ENCODE measurements at places on chromosomes 5 and 9.

GRCh38 chr9:129554649-129555048, 66.3 kb downstream of the C9orf50 start:
- no peak for DNase-seq

DNA sequence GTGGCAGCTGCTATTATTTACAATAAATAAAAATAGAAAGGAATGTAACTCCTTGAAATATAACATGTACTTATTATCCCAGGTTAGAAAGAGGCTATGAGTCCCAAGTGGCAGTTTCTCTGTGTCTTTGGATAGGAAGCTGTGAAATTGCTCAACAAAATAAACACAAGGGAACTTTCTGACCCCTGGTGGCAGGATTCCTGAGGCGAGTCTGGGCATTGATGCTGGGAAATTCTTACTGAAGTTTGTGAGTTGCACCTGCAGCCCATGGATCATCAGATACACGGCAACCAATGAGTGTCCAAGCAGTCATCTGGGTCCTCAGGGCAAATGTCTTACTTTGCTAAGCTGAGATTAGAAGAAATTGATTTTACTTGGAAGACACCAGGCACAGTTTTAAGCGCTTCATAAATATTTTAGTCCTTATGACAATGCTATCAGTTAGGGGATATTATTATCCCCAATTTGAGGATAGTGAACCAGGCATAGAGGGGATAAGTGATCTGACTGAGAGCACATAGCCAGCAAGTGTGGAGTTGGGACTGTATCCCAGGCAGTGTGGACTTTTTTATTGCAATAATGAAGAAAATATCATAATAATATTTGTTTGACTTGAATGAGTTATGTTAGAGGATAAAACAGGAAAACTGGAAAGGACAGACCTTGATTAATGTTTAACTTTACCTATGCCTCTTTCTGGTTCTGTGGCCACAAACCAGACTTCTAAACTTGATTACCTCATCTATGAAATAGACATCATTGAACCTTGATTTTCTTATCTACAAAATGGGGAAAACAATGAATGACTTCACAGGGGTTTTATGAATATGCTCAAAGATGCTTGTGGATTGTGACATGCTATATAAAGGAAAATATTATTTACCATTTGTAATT, 265.5 kb upstream of the ADAMTSL1 start:
- no peak for DNase-seq

GRCh38 chr9:69412741-69413150, 87.7 kb downstream of the ENTREP1 start:
- DNase-seq: no peak

GRCh38 chr5:108345541-108346171, 36.2 kb downstream of the FBXL17 start:
- DNase-seq: no peak

- no peak for DNase-seq
Measured at GRCh38 chr5:176373100-176373818, 8.0 kb downstream of the ARL10 start.

DNA sequence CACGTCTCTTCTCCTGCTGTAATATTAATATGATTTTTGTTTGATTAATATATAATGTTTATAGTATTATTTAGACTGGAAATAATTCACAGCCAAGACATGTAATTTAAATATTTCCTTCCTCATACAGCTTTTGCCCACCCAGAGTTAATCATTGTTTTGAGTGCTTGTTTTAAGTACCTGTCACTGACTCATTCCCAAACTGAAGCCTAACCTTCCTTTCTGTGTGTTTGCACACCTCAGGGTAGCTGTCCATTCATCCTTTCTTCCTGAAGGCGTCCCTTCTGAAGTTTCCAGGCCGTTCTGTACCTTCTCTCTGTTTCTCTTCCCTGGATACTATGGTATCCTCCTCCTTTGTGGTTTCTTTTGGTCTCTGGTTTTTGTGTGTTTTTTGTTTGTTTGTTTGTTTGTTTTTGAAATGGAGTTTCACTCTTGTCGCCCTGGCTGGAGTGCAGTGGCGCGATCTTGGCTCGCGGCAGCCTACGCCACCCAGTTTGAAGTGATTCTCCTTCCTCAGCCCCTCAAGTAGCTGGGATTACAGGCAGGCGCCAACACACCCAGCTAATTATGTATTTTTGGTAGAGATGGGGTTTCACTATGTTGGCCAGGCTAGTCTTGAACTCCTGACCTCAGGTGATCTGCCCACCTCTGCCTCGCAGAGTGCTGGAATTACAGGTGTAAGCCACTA, 312.4 kb downstream of the DOCK8 start:
- DNase-seq: no peak

Measured in stimulated activated CD8-positive, alpha-beta memory T cell treated with anti-CD3 and anti-CD28 coated beads, Interleukin-7, amount 100 ng/mL, for 1 hour (primary cell).